ENCODE measurements at places on chromosomes 7 and 10.

DNA sequence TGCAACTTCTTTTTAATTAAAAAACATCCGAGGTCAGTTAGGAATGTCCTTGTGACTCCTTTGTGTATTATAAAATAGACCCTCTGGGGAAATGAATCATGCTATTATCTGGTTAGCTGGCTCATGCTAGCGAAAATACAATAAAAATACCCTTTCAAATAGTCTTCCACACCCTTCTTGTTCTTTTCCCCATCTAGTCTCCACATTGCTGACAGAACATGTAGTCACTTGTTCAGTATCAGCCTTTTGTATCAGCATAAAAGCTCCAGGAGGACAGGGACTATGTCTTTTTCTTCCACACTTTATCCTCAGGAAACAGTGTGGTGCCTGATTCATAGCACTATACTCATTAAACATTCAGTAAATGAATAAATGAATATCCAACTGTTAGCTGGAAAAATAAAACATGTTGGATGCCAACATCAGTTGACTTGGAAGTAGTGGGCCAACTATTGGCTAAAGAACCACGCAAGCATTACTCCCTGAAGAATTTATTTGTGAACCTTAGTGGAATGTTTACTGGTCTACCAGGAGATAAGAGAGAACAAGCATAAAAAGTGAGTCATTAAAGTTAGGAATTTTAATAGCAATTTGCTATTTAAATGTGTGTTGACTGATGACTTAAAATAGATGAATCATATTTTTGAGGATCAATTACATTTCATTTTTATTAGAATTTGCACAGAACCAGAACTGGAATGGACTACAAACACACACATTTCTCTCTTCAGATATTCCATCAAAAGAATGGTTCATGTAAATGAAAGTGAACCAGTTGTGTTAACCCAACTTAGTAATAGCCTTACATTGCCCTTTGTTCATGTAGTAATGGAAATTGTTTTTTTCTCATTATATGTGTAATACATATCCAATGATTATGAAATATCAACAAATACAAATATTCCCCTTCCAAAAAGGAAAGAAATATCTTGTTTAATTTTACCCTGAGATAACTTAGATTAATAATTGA is 129.6 kb downstream of the DKK1 start:
- DNase-seq: no peak

DNA sequence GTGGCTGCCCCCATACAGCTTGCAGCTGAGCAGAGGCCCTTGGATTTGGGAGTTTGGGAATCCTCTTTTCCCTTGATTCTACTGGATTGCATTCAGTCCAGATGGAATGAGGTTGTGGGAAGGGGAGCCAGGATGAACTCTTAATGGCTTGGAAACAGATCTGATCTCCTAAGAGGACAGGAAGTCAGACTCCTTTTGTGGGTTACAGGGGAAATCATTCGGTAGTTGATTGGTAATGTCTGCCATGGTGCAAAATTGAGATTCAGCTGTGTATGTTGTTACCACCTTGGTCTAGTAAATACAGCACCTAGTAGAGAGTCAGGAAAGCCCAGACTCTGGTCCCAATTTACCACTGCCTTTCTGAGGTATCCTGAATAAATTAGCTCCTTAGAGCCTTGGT is 144.2 kb upstream of the TNRC18 start:
- no peak for DNase-seq

GRCh38 chr7:47587976-47588375 is 6.1 kb upstream of the TNS3 start:
- no peak for DNase-seq

GRCh38 chr10:80382989-80383388 is 25.4 kb upstream of the PRXL2A start:
- DNase-seq: no peak

DNA sequence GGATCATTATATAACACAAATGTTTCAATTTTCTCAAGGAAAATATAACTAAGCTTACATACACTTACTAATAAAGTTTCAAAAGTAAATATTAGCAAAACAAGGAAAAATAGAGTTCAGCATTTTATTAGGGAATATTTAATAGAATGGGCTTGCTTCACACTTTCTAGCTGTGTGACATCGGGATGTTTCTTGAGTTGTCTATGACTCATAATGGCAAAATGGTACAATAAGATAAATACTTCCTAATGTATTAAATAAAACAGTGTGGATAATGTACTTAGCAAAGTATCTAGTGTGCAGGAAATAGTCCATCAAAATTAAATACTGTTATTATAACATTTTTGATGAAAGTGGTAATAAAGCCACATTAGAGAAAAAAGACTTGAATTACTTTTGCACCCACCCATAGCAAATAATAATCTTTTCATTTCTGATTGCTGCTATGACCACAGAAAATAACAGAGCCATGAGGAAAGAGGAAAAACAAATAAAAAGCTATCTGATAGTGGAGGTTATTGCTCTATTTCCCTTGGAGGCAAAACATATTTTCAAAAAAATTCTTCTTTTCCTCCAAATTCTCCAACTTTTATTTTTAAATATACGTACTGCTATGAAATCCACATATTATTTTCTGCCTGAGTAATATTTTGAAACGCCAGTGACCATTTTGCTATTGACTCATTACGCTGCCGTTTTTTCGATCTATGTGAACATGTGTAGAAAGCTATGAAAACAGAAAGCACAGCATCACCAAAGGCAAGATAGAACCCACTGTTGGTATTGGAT is 272.9 kb upstream of the KLF6 start:
- DNase-seq: no peak

All from cerebellar nuclear complex (tissue), 1 donor.